NCI-H2029 treated with DMSO at 0.1 percent for 48 hours (cell line): ENCODE measurements at places on chromosomes 12 and 14.

- DNase-seq, result no peak
Measured at GRCh38 chr14:68598621-68599447, 194.0 kb downstream of the ZFP36L1 start.

- DNase-seq, result peak; percentile 91
Measured at GRCh38 chr14:23640524-23641141, 4.5 kb downstream of the DHRS2 start.

GRCh38 chr14:69996216-69996615 lies 117.0 kb downstream of the SMOC1 start:
- DNase-seq, result no peak

DNA sequence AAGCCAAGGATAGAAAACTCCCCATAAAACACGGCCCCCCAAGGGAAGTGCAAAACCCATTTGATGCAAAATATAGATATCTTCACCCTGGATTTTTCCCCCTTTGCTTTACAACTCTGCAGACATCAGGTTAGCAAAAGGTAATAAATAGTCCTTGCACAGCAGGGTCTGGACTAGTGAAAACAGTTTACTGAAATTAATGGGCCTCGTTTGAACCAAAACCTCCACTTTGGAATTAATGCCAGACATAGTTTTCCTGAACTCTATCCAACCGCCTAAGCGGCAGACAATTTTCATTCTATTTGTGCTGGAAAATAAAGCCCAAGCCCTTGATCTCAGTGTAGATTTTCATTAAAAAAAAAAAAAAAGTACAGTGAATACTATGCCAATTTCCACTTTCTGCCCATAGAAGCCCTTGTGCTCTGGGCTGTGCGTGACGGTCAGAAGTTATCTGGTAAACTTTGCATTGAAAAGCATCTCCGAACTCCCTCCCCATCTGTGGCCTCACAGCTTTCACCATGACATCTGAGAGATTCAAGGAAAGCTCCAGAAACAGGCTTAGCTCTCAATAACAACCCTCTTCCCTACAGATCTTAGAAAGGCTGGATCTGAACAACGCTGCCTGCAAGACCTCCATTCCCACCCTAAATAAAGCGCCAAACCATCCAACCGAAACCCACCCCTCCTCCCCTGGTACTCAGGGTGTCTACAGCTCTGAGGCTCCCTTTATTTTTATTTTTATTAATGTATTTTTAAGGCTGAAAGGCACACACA lies 11.0 kb upstream of the IRF2BPL start:
- DNase-seq, result no peak

GRCh38 chr12:7793211-7793610 lies 4.0 kb downstream of the NANOG start:
- no peak for DNase-seq

DNA sequence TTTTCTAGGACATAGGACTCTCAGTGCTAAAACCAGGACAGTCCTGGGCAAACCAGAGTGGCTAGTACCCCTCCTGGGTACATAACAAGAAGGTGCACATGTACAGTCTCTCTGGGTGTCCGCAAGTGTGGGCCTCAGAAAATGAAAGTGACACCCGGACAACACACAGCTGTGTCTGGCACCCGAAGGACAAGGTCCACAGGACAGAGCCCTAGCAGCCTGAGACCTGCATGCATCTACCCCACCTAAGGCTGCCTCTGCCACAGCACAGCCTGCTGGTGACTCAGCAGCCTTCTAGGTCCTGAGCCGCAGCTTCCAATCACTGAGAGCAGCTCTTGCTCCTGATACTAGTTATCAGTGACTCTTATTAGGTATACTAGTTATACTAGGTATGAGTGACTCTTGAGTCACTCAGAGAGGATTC lies 784.1 kb upstream of the TBX3 start:
- no peak for DNase-seq

- no peak for DNase-seq
Measured at GRCh38 chr14:65168840-65169239, 66.5 kb upstream of the MAX start.

GRCh38 chr14:51546099-51546498 lies 105.6 kb upstream of the FRMD6 start:
- no peak for DNase-seq

- no peak for DNase-seq
Measured at GRCh38 chr12:28550757-28551704, 360.8 kb downstream of the CCDC91 start.

DNA sequence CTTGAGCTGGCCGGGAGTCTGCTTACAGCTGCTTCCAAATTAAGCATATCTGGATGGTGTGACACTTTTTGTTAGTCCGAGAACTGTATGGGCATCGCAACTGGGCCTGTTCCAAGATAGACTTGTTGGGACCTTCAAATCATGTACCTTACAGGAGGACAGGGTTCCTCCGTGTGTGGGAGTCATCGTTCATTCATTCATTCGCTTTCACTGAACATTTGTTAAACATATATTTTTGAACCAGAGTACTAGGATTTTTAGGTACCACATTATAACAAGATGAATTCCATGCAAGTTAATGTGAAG lies 387 bp upstream of the IPO8 start:
- no peak for DNase-seq

DNA sequence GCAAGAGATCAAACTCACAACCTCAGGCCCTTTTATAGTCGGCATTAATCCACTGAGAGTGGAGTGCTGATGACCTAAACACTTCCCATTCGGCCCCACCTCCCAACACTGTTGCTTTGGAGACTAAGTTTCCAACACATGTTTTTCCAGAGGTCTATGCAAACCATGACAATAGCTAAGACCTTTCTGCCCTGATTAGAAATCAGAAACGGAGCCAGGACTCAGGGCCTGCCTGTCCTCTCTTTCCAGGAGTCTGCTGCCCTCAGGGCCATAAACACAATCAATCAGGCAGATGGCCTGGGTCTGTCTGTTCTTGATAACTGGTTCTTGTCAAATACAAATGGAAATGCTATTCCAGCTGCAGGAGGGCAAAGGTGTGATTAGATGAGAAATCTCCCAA lies 97.2 kb upstream of the PSMC1 start:
- DNase-seq, result no peak

- DNase-seq, result peak; percentile 53
Measured at GRCh38 chr12:570921-571794, 92.1 kb downstream of the NINJ2 start.

DNA sequence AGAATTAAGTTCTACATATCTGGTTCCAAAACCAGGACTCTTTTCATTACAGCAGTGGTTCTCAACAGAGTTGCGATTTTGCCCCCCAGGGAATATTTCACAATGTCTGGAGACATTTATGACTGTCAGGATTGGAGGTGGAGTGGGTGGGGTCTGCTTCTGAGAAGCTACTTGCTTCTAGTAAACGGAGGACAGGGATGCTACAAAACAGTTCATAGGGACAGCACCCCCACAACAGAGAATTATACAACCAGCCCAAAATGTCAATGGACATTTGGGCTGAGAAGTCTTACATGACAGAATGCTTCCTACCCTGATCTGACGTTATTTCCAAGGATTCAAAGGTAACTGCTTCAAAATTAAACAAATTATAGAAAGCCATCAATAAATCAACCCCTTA lies 739 bp upstream of the SPATA7 start:
- DNase-seq, result no peak

DNA sequence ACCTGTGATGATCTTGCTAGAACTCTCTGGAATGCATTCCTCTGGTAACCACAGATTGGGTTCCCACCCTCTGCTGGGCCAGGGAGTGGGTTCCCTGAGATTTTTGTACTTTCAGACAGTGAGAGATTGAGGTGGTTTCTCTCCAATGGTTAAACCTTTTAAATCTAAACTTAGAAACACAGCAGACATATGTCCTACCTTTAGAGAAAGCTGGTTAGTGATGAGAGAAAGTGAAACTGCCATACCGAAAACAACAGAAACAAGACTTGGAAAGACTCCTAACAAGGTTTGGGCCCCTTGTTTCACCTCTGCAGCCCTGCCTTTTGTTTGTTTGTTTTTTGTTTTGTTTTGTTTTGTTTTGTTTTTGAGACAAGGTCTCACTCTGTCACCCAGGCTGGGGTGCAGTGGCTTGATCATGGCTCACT lies 9.7 kb upstream of the SGPP1 start:
- no peak for DNase-seq

DNA sequence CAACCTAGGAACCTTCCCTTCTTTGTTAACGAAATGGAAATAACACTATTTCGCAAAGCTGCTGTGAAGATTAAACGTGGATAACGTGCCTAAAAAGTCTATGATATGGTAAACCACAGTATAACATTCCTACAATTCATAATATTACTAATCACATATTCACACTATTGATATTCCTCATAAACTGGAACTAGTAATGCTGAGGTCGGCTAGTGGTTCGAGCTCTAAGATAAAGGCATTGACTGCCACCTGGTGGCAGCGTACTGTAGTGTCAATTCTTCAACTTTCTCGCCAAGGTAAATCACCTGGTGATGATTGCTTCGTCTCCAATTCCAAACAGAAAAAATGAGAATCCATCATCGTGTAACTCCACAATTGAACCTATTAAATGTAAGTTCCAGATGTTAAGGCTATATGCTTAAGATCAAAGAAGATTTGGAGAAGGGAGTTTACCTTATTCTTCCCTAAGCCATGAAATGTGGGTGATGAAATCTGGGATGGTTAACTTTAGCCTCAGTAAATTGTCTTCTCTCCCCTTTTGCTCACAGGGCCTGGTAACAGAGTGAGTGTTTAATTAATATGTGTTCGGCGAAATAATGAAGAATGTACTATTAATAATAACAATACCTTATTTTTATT lies 197.5 kb upstream of the TMEM132C start:
- DNase-seq, result peak; percentile 75

DNA sequence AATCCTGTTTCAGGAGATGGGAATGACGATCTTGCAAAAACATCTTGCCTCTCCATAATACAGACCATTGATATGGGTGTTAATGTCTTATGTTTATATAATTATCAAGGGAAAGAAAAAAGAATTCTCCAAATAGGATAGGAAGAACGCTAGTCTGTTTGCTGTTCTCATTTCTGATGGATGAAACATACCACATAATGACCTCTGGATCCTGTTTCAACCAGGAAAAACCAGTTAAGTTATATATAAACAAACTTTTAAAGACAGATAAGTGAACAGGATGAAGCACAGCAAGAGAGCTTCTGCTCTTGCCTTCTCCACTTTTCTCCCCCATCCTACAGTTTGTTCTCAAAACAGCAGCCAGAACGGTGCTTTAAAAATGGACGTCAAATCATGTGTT lies 27.8 kb downstream of the COQ6 start:
- no peak for DNase-seq

DNA sequence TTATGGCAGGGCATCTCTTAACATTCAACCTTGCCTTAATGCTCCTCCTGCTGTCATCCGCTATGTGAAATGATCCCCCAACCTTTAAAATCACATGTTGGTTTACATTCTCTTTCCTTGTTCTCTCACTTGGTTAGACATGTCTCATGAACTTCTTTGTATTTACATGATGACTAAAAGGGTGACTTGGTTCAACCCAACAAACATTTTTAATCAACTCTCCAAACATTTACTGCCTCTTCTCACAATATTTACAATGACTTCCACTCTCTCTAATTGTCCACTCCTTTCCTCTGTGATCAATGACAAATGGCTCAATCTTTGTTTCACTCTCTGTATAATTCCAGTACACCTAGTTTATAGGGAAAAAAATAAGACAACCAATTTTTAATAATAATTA lies 506.1 kb downstream of the NELL2 start:
- no peak for DNase-seq

- DNase-seq, result no peak
Measured at GRCh38 chr12:120943482-120943881, 34.9 kb upstream of the HNF1A start.

- no peak for DNase-seq
Measured at GRCh38 chr14:78207414-78207813, 37.2 kb downstream of the NRXN3 start.

DNA sequence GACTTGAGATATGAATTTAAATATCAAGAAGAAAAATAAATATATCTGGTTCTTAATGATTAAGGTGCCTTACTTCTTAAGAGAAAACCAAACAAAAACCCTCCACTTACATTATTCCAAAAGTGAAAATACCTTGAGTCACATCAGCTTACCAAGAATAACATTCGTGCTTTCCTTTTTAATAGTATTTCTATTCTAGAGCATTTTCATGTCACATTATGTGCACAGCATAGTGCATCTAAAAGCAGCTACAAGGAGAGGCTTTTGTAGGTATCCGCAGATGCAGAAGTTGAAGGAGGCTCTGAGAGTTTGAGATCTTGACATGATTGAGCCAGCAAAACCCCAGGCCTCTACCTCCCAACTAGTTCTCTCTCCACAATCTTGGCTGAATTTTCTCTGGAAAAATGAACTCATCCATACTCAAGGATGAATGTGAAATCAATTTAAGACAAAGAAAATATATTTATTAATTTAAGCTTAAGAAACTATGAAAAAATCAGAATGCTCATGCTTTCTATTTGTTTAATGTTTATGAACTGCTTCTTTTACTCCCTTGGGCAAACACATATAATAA lies 275.0 kb downstream of the AKAP6 start:
- DNase-seq, result no peak

- DNase-seq, result no peak
Measured at GRCh38 chr12:76142305-76142704, 57.8 kb upstream of the NAP1L1 start.

- no peak for DNase-seq
Measured at GRCh38 chr12:112677050-112677765, 114.3 kb upstream of the RPH3A start.

DNA sequence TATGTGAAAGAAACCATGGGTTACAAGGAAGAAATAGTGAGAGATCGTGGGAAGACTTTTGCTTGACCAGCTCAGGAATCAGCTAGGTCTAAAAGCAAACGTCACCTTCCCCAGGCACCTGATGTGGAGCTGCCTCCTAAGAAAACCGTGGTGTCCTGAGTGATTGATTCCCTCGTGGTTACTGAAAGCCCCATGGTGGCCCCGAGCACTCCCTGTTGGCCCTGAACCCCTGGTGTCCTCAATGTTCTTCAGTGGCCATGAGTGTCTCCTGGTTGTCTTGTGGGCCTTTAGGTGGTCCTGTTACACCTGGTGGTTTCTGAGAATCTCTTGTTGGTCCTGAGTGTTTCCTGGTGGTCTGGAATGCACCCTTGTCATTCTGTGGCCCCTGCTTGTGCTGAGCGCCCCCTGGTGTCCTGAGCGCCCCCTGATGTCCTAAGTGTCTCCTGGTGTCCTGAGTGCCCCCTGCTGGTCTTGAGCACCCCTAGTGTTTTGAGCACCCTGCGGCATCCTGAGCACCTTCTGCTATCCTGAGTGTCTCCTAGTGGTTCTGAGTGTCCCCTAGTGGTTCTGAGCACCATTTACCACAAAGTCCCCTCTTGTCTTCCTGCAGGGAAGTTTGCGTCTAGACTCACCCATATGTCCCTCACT lies 518.7 kb downstream of the TMEM121 start:
- DNase-seq, result no peak

- DNase-seq, result no peak
Measured at GRCh38 chr14:95041477-95042020, 115.8 kb downstream of the DICER1 start.

GRCh38 chr12:46387670-46388069 lies 15.1 kb upstream of the SLC38A2 start:
- DNase-seq, result no peak

- DNase-seq, result no peak
Measured at GRCh38 chr12:123223241-123223668, 9.7 kb downstream of the MPHOSPH9 start.
